ENCODE measurements at places on chromosomes 13 and 19.

DNA sequence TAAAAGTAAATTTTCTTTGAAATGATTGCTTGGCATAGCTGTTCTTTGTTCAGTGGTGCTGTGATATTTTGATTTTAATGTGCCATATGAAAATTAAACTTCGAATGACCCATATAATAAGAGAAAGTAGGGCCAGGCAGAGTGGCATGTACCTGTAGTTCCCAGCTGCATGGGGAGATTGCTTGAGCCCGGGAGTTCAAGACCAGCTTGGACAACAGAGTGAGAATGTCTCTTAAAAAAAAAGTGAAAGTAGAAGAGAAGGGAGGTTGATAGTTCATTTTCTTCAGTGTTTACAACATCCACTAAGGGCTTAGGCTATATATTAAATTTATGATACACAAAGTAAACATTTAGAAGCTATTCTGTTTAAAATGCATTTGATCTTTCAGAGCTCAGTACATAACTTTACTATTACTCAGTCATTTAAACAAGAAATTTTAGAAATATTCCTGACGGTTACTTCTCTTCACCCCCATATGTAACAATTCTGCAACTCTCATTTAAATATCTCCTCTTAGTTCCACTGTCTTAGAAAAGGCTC is 17.2 kb upstream of the RFC3 start:
- no peak for DNase-seq

DNA sequence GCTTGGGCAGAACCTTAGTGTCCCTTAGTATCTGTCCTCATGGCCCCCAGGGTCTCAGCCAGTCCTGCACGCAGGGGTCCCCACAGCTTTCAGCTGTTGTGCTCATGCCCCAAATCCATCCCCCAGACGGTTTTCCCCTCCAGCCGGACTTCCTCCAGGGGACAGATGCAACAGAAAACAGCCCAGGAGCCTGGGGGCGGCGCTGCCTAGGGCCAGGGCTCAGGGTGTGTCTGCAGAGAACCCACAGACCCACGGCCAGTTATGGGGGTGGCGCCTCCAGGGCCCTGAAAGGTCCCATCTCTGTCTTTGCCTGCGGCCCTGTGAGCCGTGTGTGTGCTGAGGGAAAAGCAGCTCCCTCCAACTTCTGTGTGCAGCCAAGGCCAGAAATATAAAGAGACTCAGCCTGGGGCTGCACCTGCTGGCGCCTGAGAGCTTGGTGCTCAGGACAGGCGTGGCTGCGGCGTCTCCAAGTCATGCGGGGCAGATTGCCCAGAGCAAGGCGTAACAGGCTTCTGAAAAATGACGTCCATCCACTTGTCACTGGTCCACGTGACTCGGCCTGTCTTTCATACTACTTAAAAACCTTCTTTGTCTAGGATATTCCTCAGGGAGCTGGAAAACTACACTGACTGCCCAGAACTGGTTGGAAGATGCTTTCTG is 22.1 kb upstream of the F7 start:
- DNase-seq: no peak

DNA sequence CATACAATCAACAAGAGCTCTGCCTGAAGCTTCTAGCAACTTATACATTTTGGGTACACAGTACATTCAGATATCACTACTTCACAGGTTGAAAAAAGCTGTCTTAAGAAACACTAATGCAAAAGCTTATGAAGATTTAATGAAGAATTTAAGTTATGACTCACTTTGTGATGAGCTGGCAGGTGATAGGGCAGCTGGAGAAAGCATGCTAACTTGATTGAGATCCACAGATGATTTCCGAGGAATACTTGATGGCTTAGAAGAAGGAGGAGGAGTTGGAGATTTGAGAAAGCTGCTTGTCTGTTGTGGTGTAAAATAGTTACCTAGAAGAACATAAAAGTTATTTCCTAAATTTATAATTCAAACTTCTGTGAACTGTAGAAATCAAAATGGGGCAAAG is 23.3 kb downstream of the EXOSC8 start:
- DNase-seq: no peak

GRCh38 chr19:38209671-38210457 is 14.2 kb downstream of the DPF1 start:
- DNase-seq: no peak

- no peak for DNase-seq
Observed at GRCh38 chr13:52882785-52883184, 34.3 kb upstream of the PCDH8 start.

DNA sequence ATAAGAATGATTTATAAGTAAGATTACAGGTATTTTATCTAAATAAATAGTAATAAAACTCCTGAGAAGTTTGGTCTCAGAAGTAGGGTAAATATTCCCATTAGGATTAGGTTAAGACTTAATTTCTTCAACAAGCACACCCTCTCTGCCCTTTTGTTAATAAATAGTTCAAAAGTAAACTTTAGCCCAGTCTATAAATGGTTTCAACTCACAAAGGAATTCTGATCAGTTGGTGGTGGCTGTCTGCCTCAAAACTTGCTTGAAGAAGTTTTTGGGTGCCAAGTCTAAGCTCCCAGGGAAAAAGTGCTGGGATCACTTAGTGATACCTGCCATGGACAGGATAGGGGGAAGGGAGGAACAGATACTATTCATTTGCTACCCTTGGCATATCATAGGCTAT is 22.9 kb downstream of the MBNL2 start:
- no peak for DNase-seq

DNA sequence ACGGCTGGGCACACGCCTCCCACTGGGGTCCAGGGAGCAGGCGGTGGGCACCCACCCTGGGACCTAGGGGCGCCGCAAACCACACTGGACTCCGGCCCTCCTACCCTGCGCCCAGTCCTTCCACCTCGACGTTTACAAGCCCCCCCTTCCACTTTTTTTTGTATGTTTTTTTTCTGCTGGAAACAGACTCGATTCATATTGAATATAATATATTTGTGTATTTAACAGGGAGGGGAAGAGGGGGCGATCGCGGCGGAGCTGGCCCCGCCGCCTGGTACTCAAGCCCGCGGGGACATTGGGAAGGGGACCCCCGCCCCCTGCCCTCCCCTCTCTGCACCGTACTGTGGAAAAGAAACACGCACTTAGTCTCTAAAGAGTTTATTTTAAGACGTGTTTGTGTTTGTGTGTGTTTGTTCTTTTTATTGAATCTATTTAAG is 1.6 kb downstream of the JUNB start:
- DNase-seq: no peak

GRCh38 chr13:60765700-60766411 is 368.8 kb downstream of the TDRD3 start:
- DNase-seq: no peak

GRCh38 chr13:91185294-91185863 is 162.1 kb upstream of the MIR17HG start:
- no peak for DNase-seq

DNA sequence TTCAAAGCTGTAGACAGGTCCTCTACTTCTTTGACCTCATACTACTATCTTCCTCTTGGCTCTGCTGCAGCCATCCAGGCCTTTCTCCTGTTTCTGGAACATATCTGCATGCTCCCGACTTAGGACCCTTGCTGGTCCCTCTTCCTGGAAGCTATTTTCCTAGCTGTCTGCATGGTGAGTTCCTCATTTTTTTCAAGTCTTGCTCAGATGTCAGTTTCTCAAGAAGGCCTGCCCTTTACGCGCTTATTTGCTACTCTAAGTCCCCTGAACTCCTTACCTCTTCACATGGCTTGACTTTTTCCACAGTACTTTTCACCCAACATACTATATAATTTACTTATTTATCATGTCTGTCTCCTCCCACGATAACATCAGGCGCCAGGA is 31.4 kb downstream of the DNAJC3 start:
- no peak for DNase-seq

- no peak for DNase-seq
Observed at GRCh38 chr19:38813323-38813722, 578 bp upstream of the LGALS4 start.

- no peak for DNase-seq
Observed at GRCh38 chr19:3159565-3159964, 19.0 kb upstream of the S1PR4 start.

DNA sequence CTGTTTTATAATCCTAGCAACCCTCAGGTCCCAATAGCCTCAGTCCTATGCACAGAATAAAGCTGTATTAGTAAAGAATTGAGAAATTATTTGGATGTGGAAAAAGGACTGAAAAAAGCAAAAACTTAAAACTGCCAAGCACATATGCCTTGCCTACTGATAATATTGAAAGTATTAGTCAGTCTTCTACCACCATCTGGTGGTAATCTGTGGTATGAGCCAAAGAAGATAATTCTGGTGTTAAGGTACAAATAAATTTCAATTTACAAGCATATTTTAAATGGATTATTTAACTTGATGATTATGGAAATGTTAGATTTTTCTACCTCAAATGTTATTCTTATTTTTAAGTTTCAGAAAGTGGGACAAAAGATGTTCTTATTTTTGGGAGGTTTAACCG is 460.3 kb upstream of the KLHL1 start:
- DNase-seq: no peak

GRCh38 chr19:18461471-18461870 is 23.5 kb upstream of the ISYNA1 start:
- no peak for DNase-seq

DNA sequence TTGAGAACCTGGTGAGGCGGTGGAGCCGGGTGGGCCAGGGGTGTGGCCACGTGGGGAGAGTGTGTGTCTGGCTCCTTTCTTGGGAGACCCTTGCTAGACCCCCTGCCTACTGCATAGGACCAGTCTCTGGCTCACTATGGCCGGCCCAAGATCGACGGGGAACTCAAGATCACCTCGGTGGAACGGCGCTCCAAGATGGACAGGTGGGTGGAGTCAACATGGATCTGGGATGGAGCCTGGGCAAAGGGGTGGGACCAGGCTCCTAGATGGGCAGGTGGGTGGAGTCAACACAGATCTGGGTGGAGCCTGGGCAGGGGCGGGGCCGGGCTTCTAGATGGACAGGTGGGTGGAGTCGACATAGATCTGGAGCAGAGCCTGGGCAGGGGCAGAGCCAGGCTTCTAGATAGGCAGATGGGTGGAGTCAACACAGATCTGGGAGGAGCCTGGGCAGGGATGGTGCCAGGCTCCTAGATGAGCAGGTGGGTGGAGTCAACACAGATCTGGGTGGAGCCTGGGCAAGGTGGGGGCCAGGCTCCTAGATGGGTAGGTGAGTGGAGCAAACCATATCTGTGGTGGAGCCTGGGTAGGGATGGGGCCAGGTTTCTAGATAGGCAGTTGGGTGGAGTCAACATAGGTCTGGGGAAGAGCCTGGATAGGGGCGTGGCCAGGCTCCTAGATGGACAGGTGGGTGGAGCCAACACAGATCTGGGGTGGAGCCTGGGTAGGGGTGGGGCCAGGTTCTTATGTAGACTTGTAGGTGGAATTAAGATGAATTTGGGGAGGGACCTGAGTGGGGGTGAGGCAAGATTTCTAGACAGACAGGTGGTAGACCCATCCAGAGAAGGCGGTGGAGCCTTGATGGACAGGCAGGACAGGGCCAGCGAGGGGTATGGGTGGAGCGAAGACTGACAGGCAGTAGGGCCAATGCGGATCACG is 56.5 kb downstream of the VAV1 start:
- DNase-seq: peak; percentile 58

GRCh38 chr19:30719189-30719998 is 347.2 kb downstream of the ZNF536 start:
- no peak for DNase-seq

DNA sequence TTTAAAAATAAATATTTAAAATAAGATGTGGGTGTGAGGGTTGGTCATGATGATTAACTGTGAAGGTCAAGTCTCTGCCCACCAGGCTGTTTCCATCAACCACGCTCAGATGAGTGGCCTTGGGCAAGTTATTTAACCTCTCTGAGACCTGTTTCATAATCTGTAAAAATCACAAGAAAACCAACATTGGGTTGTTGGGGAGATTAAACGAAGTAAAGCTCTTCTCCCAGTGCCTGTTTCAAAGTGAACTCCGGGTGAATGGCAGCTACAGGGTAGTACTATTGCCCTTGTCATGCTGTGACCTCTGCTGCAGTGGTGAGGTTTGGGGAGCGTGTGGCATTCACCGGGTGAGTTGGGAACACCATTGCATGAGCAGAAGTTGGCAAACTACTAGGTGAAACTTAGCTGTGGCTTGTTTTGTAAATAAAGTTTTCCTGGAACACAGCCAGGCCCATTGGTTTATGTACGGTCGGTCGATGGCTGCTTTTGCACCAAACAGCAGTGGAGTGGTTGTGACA is 153.2 kb downstream of the USP12 start:
- DNase-seq: no peak

DNA sequence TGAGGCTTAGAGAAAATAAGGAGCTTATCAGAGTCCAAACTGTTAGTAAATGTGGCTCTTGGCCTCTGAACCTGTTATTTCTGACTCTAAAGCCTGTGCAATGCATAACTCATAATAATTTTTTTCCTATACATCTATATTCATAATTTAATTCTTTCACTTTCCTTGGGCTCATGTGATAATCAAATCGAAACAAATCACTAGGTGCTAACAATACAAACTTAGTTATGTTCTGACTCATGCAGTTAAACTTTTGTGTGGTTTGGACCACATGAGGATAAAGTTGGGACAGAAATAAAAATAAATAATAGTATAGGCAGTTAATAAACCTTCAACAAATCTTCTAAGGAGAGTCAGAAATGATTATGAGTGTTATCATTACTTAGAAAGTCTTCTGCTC is 1629.0 kb downstream of the OLFM4 start:
- no peak for DNase-seq

DNA sequence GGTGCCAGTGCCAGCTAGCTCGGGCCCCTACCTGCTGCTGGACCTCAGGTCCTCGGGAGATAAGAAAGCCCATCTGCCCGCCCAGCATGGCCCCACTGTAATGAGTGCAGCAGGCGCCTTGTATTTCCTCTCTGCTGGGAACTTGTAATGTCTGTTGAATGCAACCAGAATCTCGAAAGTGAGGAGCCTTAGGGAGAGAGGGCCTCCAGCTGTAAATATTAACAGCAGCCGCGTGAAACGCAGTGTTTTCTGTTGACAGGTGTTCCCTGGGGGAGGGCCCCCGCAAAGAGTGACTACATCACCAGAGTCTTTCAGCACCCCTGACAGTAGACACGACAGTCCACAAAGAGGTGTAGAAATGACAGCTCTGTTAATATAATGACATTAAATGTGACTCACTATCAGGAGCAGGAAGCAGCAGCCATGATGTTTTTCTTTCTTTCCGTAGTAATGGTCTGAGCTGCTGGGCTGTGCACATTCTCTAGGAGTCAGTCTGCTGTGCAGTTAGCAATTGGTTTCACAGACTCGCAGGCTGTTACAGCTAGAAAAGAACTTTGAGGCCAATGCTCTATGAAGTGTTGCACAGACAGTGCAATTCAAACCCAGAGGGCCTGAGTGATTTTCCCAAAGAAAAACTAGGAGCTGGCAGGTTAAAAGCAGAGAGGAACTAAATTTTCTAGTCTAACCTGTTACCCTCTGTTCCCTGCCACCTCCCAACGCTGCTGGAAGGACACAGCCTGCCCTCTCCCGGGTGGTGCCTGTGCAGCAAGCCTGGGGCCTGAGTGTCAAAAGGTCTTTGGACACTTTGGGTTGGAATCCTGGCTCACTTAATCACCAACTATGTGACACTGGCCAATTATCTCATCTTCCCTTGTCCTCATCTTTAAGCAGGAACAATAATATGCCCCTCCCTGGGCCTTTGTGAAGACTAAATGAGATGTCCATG is 58.6 kb upstream of the WASF3 start:
- no peak for DNase-seq

Data from DND-41 (cell line).